Skeletal muscle tissue (tissue), 5 donors: ENCODE measurements at places on chromosomes 4 and X. TPM values are rescaled to one million over a fixed set of nuclear protein-coding genes. Genes with fewer than 3 reads are reported as not detected.

Gene VCX2
- total RNA-seq = not detected

Gene CYLC1
- total RNA-seq = not detected

Gene HSPA4L
- total RNA-seq = 1.6 TPM

Gene SPOCK3
- total RNA-seq = 1.0 TPM

Gene PAGE2
- not detected for total RNA-seq

Gene RTL5
- total RNA-seq = 3.1 TPM
